ENCODE measurements at places on chromosomes 7 and 10.

DNA sequence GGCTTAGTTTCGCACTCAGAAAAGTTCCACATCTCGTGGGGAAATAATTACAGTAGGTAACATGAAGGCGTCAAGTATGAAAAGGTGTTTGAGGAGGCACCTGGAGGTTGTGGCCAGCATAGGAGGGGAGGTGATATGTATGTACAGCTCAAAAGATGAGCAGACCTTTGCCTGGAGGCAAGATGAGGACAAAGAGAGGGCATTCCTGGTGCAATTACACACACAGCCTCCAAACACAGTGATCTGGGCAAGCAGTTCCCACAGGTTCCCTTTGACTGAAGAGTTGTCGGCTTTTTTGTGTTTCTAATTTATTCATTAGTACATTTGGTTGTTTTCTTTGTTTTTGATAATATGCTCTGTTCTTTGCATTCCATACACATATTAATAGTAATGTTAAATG lies 46.9 kb downstream of the CDK14 start:
- DNase-seq = no peak

- DNase-seq = no peak
Measured at GRCh38 chr7:35875292-35875691, 74.4 kb downstream of the SEPTIN7 start.

DNA sequence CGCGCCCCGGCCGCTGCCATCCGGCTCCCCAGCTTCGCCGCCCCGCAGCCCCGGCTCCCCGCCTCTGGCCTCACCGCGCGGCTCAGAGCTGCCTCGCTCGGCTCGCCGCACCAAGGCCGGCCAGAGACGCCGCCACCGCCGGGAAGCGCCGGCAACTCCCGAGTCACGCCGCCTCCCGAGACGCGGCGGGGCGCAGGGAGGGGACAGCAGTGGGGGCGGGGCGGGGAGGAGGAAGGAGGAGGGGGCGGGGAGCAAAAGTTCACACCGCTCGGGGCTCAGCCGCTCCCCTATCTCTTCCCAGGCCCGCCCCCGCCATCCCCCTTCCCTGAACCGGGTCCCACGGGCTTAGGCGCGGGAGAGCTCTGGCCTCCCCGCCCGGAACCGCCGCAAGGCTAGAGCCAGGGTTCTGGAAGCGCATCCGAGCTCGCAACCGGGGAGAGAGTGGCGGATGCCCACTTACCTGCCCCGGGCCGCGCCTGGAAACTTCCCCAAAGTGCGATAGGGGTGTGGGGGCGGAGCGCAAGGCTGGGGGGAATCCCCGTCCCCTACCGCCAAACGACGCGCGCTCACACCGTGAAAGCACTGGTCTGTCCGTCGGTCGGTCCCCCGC lies 1.0 kb downstream of the CHST15 start:
- DNase-seq = no peak

GRCh38 chr7:151141855-151142685 lies 25.4 kb downstream of the GBX1 start:
- no peak for DNase-seq

DNA sequence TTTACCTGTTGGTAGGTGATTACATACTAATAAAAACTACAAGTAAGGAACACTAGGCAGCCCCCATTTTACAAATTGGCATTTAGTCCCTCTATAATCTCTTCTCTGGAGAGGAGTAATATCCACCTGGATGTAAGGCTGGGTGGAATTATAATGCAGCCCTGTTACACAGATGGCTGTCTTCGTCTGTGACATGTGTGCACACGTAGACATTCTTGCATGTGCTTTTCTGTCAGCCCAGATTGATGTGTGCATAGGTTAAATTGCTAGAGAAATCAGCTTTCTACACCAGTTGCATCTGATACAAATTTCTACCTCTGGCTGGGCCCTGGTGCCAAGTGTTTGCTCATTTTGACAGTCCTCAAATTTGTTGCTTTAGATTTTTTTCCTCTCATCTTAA lies 715.9 kb downstream of the AUTS2 start:
- no peak for DNase-seq

- no peak for DNase-seq
Measured at GRCh38 chr7:141339603-141340002, 211.6 kb upstream of the AGK start.

DNA sequence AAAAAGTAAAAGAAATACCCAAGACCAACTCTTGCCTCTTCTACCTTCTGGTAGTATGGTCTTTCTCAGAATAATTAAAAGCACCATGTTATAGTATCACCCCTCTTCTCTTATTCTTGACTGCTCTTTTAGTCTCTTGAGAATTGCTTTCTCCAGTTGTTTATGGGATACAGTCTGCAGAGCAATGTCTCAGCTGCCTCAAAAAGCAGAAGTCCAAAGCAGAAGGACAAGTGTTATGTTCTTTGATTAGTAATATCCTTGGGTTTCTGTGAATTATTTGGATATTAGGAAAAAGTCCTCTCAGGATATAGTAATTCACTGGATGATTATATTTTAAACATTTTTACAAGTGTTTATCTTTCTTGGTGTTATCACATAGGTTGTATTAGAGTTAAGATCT lies 7.4 kb downstream of the TAS2R41 start:
- no peak for DNase-seq

DNA sequence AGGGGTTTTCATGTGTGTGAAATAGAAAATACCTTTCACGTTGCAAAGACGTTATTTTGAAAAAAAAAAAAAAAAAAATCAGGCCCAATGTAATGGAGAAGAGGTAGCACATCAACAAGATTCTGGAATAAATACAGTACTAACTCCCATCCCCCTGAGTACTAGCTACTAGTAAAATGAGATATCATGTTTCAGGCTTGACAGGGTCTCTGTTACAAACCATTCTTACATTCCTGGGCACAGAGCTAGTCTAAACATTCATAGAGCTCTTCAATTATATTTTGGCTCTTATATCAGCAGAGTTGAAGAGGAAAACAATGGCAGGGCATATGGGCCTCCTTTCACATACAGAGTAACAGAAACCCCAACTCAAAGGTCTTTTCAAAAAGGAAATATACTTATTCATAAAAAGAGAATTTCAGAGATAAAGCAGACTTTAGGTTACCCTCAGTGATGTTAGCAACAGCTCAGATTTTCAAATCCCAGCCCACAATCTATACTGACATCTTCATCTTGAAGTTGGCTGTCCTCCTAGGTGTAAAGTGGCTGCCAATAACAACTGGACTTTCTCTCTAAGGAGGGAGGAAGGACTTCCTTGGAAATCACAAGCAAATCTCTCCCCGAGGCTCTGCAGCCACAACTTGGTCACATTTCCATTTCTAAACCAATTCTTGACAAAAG lies 18.6 kb downstream of the C7orf33 start:
- DNase-seq = no peak

DNA sequence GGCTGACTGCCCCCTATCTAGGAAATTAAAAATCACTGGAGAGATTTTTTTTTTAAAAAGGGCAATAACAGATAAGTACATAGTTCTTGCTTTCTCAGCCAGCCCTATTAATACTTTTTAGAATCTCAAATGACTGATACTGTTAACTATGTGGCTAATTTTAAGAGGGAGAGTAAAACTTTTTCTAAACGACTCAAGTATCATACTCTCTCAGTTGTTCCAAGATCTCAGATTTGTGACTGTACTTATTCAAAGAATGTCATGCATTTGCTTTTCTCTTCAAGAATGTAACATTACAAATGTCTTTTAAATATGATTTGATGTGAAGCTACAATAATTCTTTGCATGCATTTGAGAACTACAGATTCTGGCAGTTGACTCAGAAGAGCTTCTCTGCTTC lies 55.4 kb upstream of the RAB11FIP2 start:
- DNase-seq = no peak

DNA sequence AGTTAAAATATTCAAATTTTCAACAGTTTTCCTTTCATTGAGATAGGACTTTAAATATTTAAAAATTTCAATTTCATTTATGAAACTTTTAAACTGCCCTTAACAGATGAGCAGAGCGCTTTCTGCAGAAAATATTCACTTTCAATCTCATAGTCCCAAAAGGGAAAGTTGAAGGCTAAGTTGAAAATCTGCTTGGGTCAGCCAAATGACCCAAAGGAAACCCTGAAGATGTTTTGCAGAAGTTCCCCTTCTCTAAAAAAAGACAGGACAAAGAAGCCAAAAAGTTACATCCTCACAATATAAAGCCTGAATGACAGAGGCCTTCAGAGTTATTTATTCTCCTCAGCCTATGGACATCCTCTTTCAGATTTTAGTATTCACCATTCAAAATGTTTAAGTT lies 17.6 kb upstream of the SCIN start:
- no peak for DNase-seq

GRCh38 chr10:87829986-87830729 lies 12.1 kb upstream of the ATAD1 start:
- DNase-seq = no peak

GRCh38 chr10:116490028-116490662 lies 55.6 kb upstream of the PNLIP start:
- DNase-seq = no peak

GRCh38 chr10:86110156-86110786 lies 256.3 kb downstream of the GRID1 start:
- DNase-seq = no peak

DNA sequence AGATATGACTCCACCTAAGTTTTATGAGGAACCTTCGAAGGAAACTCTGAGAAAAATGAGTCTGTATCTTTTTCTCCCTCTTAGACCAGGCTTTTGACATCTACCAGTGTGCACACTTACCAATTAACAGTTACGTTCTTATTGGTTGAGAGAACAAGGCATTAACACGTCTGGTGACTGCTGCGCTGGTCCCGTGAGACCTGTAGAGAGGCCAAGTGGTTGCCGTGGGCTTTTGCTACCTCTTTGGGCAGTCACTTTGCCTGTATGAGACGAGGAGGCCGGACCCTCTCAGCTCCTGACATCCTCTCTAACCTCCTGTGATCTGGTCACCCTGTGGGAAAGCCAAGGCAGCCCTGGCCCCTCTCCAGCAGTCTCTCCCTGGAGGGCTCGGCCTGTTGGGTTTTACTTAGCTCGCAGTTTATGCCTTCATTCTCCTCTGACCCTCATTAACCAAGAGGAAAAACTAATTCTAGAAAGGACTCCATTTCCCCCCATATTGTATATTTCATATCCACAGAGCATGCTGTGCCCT lies 513.9 kb upstream of the GALNT17 start:
- DNase-seq = no peak

All from brain pericyte (primary cell).